ENCODE measurements at places on chromosomes 6 and 20.

DNA sequence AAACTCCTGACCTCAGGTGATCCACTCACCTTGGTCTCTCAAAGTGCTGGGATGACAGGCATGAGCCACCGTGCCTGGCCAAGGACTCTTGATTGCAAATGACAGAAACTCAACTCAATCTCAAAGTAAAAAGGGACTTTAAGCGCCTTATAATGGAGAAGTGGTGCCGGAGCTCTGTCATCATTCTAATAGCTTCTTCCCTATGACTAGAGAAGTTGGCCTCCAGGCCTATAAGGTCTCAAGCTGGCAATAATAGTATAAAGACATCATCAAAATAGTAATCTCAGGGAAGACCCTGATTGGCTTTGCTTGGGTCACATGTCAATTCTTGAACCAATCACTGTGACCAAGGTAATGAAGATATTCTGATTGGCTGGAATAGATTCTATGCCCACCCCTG is 8.5 kb upstream of the KIAA1755 start:
- no peak for DNase-seq

GRCh38 chr20:11705512-11705911 is 212.2 kb upstream of the BTBD3 start:
- no peak for DNase-seq

- no peak for DNase-seq
Measured at GRCh38 chr20:17859616-17860232, 108.9 kb downstream of the SNX5 start.

DNA sequence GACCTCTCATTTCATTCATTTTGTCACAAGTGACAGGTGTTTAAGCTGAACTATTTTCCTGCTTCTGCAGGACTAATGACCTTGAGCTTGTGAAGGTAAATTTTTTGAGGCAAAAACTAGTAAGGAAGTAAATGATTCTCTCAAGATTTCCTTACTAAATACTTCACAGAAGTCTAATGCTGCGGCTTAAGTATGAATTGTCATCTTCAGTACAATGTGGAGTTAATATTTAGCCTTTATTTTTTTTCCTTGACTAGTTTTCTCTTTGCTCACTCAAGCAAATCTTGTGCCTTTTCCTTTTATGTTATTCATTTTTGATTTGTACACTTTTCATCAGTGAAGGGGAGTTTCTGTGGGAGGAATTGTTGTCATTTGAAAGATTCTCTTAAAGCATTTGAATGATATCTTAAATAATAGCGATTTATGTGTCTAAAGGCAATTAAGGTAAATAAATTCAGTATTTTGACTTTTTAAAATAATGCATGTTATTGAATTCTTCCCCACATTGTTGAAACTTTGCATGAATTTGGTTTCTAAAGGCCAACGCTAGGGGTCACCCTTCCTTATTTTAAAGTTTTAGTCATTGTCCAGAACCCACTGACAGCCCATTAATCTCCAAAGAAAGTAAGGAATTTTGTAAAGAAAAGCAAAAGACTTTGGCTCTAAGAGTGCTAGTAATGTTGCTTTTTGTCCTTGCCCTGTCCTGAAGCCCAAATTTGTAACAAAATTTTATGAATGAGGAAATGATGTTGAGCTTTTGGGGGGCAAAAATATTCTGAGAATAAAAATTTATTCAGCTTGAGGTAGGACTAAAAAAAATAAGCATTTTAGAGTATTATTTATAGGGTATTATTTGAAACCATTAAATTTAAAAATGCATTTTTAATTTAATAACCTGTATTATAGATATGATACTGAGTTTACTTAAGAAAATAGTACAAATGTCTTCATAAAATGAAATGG is 157.4 kb upstream of the LAMA2 start:
- DNase-seq, result peak; percentile 51

DNA sequence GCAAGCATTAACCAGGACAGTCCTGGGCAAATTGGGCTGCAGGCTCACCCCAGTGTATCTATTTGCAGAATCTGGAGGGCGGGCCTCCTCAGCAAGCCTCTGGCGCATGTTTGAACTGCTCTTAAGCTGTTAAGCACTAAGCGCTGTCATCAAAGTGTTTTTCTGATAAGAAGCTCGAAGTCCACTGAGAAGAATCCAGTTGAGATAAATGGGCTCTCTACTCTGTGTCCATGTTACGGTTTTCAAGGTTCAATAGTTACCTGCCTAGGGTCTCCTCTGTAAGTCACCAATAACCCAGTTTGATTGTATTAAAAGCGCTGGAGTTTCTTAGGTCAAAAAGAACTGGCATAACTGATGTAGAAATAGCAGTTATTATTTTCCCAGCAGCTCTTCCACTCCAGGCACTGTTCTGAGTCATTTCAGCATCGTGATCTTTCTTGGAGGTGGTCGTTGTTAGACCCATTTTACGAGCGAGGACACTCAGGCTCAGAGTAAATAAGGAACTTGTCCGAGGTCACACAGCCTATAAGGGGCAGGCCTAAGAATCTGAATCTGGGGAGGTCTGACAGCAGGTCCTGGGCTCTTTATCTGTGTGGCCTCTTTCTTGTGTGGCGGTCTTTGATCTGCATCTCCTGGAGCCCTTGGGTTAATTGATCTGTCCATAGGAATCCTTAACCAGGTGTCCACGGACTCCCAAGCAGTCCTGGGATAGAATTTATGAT is 207.4 kb upstream of the ZNF217 start:
- no peak for DNase-seq

DNA sequence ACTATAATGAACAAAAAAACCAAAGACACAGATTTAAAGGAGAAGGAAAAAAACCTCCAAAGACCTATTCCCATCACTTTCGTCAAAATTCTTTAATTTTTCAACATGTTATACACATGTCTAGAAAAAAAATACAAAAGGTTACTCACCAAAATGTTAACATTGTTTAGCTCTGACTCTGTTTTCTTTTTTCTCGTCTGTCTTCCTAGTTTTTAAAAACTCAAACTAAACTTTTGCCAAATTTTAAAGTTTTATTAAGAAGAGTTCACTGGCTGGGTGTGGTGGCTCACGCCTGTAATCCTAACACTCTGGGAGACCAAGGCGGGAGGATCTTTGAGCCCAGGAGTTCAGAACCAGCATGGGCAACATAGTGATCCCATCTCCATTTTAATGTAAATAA is 10.8 kb downstream of the MCUR1 start:
- no peak for DNase-seq

All from NCI-H1105 treated with DMSO at 0.1 percent for 48 hours (cell line).